H7 (cell line): ENCODE measurements at places on chromosomes 7 and 10. TPM values are rescaled to one million over a fixed set of nuclear protein-coding genes. Genes with fewer than 3 reads are reported as not detected.
A peak's percentile ranks its signal among the peaks of the same experiment; 100 is the strongest.

DNA sequence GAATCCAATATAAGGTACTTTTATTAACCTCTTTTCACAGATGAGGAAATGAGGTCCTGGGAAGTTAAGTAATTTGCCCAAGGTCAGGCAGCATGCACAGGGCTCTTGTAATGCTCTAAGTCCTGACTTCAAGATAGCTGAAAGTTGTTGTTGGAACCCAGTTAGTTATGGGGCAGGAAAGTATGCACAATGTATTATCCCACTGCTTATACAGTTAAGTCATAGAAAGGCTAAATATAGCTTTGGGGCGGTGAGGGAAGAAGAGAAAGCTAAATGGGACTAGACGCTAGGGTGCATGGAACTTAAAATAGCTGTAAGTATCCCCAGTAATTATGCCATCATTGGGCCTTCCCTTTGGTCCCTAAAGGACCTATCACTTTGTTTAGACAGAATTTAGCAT lies 9.2 kb downstream of the GLCCI1 start:
- no peak for DNase-seq

DNA sequence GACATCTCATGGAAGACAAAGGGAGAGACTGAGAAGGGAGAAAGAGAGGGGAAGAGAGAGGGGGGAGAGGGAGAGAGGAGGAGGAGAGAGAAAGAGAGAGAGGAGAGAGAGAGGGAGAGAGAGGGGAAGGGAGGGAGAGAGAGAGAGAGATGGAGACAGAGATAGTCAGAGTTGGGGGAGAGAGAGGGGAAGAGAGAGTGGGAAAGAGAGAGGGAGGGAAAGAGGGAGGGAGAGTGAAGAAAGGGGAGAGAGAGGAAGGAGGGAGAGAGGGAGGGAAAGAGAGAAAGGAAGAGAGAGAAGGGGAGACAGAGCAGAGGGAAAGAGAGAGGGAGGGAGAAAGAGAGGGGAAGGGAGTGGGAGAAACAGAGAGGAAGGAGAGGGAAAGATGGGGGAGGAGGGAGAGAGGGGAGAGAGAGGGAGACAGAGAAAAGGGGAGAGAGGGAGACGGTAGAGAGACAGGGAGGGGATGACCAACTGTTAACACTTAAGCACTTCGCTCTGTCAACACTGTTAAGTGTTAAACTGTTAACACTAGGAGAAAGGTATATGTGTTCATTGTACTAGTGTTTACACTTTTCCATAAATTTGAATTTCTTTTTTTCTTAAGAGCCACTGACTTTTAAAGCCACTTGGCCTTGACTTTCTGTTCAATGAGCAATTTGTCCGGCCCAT lies 21.8 kb upstream of the SDK1 start:
- DNase-seq: no peak

DNA sequence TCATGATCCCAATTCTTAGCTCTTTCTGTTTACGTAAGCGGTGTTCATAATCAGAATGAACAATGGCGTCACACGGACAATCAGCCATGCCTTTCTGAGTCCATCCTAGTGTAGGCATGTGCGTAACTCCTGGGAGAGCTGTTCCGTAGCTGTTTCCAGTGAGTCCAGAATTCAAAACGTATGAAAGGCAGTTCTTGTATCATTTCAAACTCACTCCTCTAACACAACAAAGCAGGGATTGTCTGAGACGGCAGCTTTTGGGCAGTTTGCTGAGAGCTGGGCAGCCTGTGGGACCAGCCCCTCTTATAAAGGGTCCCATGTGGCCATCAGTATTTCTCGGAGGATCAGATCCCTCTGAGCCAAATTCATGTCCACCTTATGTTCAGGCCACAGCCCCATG lies 43.4 kb downstream of the PSPH start:
- no peak for DNase-seq

The TUBB8 gene
- 2.5 and 9.2 TPM in 2 replicates for total RNA-seq

GRCh38 chr7:98217623-98218582 lies 6.7 kb downstream of the BHLHA15 start:
- DNase-seq: peak; percentile 64

DNA sequence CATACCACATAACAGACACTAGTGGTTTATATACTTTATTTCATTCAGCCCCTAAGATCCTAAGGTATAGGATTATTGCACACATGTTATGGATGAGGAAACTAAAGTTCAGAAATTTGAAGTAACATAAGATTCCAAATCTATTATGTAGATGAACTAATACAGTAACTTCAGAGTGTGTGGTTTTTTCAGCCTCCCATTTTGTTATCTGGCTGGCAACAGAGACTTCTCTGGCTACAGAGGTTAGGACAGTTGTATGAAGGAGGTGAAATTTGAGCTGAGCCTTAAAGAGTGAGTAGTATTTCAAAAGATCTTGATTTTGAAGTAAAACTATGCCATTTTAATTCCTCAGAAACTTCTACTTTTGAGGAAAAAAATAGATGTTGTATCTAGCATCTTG lies 125.4 kb downstream of the MAPK8 start:
- no peak for DNase-seq
